AG09309 (cell line): ENCODE measurements at places on chromosomes 6 and 20.

DNA sequence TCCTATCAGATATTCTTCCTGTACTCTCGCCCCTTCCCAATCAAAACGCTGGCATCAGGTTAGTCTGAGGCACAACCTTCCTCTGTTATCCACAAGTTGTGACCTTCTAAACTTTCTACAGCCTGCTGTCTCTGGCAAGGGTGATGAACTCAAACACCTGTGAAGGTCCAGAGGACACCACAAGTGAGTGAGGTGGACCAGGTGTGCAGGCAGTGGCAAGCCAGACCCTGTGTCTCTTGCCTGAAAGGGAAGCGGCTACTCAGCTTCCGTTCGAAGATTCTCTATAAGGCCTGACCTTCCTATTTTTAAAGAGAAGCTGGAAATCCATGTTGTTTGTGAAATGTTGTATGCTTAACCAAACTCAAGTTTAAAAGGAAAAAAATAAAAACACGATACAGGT is 36.8 kb downstream of the GCM1 start:
- no peak for DNase-seq

DNA sequence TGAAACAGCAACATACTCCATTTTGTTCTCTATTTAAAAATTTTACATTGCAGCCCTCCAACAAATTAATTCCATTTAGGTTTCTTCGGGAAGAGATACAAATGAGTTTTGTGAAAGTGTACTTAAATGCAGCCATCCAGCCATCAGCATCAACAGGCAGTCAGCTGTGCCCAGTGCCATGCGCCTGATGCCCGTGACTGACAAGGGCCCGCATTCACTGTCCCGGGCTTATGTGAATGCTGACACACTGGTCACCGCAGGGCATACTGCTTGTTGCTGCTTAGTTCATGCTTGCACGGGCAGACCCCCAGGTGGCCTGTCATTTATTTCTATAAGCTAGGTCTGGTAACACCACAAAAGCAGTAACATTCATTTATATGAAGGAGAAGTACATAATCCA is 224.9 kb upstream of the QKI start:
- DNase-seq = no peak

GRCh38 chr6:111834356-111834755 is 38.9 kb downstream of the FYN start:
- no peak for DNase-seq

DNA sequence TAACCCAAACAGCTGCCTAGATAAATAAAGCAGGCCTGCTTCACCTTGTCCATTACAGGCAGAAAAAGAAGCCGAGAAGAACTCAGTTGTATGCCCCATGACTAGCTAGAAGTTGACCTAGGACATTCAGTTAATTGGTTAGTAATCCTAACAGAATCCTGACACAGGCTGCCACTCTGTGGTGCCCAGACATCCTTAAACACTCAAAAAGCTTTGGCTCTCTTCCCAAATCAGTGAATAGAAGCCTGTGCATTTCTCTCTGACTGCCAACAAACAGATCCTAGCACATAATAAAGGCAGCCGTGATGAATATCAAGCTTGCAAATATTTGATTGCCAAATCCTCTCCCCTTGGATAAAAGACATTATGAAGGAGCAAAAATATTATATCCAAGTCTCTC is 519.1 kb upstream of the EYS start:
- DNase-seq = no peak

- no peak for DNase-seq
Measured at GRCh38 chr6:130434174-130434873, 68.5 kb downstream of the TMEM200A start.

DNA sequence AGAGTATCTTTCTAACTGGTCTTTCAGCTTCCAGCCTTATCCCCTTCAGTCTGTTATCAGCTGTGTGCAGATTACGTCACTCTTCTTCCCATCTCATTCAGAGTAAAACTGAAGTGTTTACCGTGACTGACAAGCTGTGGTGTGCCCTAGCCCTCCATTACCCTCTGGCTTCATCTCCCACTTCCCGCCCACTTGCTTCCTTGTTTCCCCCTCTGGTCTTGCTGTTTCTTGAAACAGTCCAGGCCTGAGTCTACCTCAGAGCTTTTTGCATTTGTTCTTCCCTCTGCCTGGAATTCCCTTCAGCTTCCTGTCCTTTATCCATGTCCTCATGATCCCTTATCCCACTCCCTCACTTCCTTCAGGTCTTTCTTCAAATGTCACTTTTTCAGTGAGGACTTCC is 66.9 kb downstream of the CARMIL1 start:
- no peak for DNase-seq

DNA sequence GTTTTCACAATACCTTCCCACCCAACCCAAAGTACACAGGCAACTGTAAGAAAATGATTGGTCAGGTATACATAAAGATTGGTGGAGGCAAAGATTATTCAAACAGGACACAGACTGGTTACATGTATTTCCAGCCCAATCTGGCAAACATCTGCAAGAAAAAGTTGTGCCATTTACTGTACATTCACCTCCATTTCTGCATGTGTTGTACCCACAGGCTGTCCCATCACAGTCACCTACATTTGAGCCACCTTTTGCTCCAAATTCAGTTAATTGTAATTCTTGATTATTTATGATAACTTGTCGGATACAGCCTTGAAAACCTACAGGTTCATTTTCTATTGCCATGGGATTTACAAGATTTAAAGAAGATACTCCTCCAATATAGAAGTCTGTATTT is 85.6 kb downstream of the PHF3 start:
- DNase-seq = no peak

DNA sequence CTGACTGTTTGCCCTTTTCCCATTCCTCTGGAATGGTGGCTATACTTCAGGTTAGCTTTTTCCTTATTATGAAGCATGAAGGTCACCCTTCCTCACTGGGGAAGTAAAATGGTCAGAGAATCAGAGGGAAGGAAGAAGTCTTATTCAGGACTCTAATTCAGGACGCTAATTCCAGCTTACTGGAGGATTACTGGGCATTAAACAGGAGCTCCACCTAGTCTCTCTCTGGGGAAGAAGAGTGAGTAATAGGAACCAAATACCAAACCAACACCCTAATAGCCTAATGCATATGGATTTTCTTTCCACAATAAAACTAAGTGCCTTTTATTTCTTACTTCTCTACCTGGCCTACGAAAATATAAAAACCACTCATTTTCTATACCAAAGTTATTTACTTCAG is 10.1 kb downstream of the CRISP1 start:
- no peak for DNase-seq

GRCh38 chr6:140845701-140846100 is 1287.0 kb upstream of the GJE1 start:
- DNase-seq = no peak

DNA sequence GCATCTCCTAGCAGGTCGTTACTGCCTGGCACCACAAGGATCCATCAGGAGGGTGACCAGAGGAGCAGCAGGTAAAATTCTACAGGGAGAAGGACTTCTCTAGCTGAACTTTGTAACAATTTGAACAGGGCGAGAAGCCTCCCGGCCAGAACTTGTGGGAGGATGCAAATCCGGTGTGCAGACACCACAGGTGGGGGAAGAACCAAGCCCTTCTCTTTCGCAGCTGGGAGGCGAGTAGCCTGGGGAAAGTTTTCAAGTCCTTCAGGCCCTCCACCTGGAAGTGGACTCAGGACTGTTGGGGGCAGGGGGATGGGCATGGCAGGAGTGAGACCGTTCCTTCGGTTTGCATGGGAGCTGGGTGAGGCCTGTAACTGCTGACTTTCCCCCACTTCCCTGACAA is 42.7 kb upstream of the FAM210B start:
- DNase-seq = no peak

- DNase-seq = no peak
Measured at GRCh38 chr6:138087593-138088325, 19.5 kb downstream of the PERP start.

DNA sequence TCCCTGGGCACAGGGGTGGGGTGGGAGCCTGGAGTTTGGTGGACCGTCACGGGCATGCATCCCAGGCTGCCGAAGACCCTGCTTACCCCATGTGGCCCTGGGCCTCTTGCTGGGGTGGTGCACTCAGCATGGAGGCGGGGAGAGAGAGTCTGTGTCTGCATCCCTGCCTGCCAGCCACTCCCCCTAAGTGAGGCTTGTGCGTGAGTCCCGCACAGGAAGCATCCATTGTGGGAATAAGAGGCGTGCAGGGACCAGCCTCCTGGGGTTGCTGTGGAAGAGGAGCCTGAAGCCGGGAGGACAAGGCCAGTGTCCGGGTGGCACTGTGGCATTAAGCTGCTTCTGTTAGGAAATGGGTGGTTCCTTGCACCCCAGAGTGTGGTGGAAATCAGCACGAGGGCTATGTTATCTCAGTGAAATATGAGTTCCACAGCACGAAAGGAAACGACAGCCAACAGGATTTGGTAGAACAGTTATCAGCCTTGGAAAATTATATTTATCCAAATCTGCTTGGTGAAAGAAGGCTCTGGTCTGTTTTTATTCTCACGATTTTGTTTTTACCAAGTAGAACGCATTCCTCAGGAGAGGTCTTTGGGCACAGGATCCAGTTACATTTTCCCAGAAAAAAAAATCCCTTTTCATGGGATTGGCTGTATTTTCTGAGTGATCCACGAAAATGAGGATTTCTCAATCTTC is 35.7 kb downstream of the CDH4 start:
- no peak for DNase-seq

- no peak for DNase-seq
Measured at GRCh38 chr6:27867051-27867944, 44.9 kb downstream of the OR2B2 start.

DNA sequence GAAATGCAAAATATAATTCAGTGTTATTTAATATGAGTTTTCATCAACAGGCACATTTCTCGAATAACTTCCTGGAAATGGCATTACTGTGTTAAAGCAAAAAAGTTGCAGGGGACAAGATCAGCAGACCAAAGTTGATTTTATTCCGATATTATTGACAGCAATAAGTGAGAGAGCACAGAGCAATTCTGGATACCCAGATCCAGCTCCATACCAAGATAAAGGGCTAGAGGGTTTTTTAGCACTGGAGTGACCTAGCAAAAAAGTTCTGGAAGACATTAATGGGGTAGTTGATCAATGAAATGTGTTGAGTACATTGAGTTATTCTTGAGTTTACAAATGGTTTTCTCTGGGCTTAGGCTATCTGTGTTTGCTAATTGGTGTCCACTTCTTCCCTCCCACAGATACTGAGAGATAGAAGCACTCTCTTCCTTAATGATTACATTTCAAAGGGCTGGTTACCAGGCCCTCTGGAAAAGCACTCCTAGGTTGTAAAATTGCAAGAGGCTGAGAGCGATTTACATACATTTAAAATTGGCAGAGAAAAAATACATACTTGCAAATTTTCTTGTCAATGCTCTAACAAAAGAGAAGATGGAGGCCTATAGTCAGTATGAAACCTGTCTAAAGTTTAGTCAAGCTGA is 47.0 kb upstream of the MANEA start:
- no peak for DNase-seq

DNA sequence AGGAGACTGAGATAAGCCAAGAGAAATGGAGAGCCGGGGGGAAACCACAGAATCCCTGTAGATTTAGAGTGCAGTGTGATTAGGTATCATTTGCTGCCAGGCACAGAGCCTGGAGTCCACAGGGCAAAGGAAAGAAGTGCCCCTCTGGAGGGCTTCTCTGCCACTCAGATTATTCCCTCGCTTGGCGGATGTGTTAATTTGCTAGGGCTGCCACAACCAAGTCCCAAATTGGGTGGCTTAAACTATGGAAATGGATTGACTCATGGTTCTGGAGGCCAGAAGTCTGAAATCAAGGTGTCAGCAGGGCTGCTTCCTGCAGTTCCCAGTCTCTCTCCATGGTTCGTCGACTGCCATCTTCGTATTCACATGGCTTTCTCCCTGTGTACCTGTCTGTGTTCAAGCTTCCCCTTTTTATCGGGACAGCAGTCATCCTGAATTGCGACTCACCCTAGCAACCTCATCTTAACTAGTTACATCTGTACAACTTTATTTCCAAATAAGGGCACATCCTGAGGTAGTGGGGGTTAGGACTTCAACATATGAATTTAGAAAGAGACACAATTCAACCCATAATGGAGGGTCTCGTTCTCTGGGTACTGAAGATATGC is 122.2 kb downstream of the ANKRD60 start:
- no peak for DNase-seq

- DNase-seq = no peak
Measured at GRCh38 chr6:151876122-151876521, 68.6 kb downstream of the ESR1 start.

DNA sequence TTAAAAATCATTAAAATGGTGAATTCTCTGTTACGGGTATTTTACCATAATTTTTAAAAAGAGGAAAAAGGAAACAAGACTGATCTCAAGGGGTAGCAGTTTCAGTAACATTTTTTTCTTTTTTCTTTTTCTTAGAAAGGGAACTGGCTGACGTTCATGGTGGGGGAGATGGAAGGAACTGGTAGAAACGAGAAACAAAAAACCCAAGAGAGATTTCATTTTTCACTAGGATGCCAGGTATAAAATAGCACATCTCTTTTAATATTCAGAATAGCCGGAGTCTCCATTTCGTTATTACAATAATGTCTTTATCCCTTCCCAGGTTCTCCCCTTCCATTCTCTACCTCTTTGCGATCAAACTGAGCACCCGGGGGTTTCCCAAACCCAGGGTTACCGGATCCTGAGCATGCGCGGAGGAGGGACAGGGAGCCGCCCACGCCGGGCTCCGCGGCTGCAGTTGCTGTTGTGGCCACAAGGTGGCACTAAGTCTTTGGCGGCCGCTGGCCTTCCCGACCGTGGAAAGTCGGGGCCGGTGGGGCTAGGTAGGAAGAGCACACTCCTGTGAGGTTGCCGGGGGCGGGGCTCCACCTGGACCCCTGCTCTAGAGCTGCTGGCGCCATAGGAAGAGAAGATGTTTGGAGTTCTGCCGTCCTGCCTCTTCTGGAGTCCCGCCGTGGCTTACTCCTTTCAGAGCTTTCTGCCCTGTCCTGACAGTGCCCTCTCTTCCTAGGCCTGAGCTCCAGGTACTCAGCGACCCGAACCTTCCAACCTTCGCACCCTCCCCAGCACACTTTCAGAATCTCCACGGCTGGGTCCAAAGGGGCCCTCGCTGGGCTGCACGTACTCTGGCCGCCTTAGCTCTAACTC is 146.8 kb downstream of the SH3BGRL2 start:
- peak; percentile 1 for DNase-seq

GRCh38 chr6:151805286-151805840 is 2.1 kb upstream of the ESR1 start:
- DNase-seq = no peak

DNA sequence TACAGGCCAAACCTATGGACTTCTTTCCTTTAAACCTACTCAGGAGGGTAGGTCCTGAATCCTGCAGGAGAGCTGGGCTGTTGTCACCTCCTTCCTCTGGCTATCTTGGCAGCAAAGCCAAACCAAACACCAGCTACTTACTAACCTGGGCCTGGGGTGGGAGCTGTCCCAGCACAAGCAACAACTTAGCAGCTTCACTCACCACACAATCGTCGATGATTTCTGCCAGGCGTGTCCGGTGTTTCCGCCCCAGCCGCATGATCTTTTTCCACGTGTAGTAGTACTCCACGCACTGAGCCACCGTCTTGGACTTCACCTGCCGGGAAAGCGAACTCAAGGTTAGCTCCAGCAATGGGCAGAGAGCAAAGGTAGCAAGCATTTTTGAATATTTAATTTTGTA is 25.4 kb upstream of the MRPS10 start:
- DNase-seq = no peak

- no peak for DNase-seq
Measured at GRCh38 chr6:54291738-54292137, 16.5 kb upstream of the TINAG start.

- no peak for DNase-seq
Measured at GRCh38 chr6:69895396-69895795, 29.0 kb downstream of the COL19A1 start.
